ENCODE measurements at places on chromosomes 7 and 10. TPM values are rescaled to one million over a fixed set of nuclear protein-coding genes. Genes with fewer than 3 reads are reported as not detected.

- no peaks in the 10 kb centered on the region for H3K36me3 ChIP-seq
- H3K4me3 ChIP-seq, result no peak overlapping the region
- no peaks in the 10 kb centered on the region for H3K27me3 ChIP-seq
- no peaks in the 10 kb centered on the region for H3K4me1 ChIP-seq
These were observed 104.2 kb downstream of the ANKRD7 start for GRCh38 chr7:118328505-118329211.

DNA sequence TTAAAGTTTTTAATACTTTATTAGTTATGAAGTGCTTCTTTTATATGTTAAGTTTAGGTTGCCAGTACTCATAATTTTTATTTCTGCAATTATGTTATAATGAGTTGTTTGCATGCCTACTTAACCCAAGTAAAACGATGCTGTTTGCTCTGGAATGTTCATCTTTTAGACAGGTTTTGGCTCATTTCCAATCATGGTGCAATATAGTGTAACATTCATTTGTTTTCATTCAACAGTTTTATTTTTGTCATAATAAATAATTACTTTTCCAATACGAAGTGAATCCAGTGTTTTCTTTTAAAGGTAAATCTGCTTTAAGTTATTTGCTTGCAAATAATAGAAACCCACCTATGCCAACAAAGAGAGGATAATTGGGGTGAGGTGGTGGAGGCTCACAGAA is 22.1 kb downstream of the ARL5B start:
- H3K4me3 ChIP-seq, result no peak overlapping the region
- DNase-seq, result no peak
- H3K4me1 ChIP-seq, result no peaks in the 10 kb centered on the region
- no peaks in the 10 kb centered on the region for H3K27me3 ChIP-seq

DNA sequence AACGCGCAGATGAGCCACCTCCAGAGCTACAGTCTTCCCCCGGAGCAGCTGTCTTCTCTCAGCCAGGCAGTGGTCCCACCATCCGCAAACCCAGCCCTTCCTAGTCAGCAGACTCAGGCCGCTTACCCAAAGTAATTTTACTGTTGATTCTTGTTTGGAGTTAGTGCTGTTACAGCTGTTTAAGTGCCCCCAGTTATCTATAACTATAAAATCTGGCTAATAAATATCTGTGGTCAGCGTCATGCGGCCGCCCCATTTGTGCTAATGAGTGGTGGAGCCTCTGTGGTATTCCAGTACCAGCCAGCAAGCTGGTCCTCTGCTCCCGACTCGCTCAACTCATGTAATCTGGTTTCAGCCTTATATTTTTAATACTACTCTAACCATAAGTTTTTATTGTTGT is 43.2 kb upstream of the TMEM236 start:
- no peaks in the 10 kb centered on the region for H3K4me1 ChIP-seq
- H3K27ac ChIP-seq, result no peak overlapping the region
- H3K27me3 ChIP-seq, result no peaks in the 10 kb centered on the region
- H3K36me3 ChIP-seq, result peaks cover 31% of the 10 kb centered on the region
- DNase-seq, result no peak
- no peak overlapping the region for H3K4me3 ChIP-seq

DNA sequence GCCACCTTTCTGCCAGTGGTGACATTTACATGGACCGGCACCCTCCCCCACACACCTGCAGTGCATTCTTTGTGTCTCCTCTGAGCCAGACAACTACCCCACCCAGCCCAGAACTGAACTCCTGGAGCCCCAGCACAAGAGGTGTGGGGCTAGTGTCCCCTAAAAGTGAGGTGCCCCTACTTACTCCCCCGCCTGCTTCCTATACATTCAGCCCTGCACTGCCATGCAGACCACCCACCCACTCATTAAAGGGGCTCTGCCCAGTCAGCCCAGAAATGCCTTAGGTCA is 1.9 kb downstream of the SAP25 start:
- no peak for DNase-seq
- no peaks in the 10 kb centered on the region for H3K4me1 ChIP-seq
- H3K36me3 ChIP-seq, result peaks cover 15% of the 10 kb centered on the region
- no peak overlapping the region for H3K27ac ChIP-seq
- 0 out of 2 replicates have a peak, but pooled peaks cover 4% of the 10 kb centered on the region for H3K27me3 ChIP-seq
- H3K4me3 ChIP-seq, result no peak overlapping the region

- no peak for DNase-seq
- H3K27me3 ChIP-seq, result no peaks in the 10 kb centered on the region
- H3K4me1 ChIP-seq, result no peaks in the 10 kb centered on the region
- no peak overlapping the region for H3K4me3 ChIP-seq
- H3K27ac ChIP-seq, result no peak overlapping the region
These were observed 173.6 kb upstream of the NPS start for GRCh38 chr10:127375461-127375860.

GRCh38 chr10:101495324-101495925 is 92.6 kb downstream of the POLL start:
- H3K27me3 ChIP-seq, result no peaks in the 10 kb centered on the region
- no peak overlapping the region for H3K27ac ChIP-seq
- no peaks in the 10 kb centered on the region for H3K36me3 ChIP-seq
- DNase-seq, result no peak

- H3K4me3 ChIP-seq, result no peak overlapping the region
- H3K36me3 ChIP-seq, result no peaks in the 10 kb centered on the region
- no peaks in the 10 kb centered on the region for H3K27me3 ChIP-seq
- H3K4me1 ChIP-seq, result no peaks in the 10 kb centered on the region
These were observed 405.5 kb upstream of the C7orf33 start for GRCh38 chr7:148185041-148185440.

DNA sequence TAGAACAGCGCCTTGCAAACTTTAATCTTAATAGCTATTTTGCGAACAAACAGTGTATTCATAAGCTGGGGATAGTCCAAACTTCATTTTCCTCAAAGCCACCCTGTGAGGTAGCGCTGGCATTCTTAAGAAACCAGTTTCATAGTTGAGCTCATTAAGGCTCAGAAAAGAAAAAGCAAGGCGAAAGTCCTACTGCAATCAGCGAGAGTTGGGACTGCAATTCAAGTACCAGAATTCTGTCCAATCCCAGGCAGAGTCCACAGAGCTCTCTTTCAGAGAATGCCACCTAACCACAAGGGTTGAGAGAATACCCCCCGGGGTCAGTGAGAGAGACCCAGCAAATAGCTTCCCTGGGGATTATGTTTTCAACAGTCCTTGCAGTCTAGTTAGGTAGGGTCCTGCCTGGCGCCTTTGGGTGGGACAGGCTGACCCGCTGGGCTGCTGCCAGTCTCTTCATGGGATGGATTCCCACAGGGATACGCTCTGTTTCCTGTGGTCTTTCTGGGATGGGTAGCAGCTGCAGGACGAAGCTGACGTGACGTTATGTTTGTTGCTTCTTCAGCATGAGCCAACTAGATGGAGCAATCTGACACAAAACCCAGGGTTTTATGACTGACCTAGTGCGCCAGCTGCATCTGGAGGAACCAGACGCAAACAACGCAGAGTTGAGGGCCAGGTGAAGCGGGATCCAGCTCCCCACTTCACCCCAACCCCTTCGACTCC is 16.0 kb downstream of the BMPER start:
- H3K4me3 ChIP-seq, result no peak overlapping the region
- H3K27ac ChIP-seq, result no peak overlapping the region
- no peak for DNase-seq
- no peaks in the 10 kb centered on the region for H3K27me3 ChIP-seq

The INHBA gene
- total RNA-seq, result 2.7 TPM

The PLEKHS1 gene
- total RNA-seq, result not detected

Data from H1 (cell line).